ENCODE measurements at places on chromosomes 5 and 9. TPM values are rescaled to one million over a fixed set of nuclear protein-coding genes. Genes with fewer than 3 reads are reported as not detected.

The ZFR gene
- 80.8 TPM for total RNA-seq

DNA sequence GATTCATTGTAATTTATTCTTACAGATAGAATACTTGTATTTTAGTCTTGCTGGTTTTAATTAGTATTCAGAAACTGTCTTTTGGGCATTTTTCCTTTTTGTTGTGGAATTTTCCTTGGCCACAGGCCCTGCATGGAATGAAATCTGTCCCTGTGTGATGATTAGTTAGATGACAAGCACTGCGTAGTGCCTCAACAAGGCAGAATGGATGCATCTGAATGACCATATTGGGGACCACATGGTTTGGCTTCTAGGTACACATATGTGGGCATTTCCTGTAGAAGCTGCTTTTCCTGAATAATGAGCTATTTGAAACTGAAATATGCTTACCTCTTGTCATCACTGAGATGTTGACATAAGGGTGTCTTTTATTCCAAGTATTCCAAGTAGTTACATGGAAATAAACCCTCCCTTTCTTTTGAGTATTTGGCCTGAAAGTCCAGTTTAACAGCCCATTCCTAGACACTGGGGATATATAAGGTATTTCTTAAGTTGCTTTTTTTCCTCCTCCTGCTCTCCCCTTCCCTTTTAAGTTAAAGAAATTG lies 147.3 kb downstream of the YTHDC2 start:
- H3K27me3 ChIP-seq = no peaks in the 10 kb centered on the region
- no peak for DNase-seq
- H3K36me3 ChIP-seq = no peaks in the 10 kb centered on the region

The SPARC gene
- 273 TPM for total RNA-seq

DNA sequence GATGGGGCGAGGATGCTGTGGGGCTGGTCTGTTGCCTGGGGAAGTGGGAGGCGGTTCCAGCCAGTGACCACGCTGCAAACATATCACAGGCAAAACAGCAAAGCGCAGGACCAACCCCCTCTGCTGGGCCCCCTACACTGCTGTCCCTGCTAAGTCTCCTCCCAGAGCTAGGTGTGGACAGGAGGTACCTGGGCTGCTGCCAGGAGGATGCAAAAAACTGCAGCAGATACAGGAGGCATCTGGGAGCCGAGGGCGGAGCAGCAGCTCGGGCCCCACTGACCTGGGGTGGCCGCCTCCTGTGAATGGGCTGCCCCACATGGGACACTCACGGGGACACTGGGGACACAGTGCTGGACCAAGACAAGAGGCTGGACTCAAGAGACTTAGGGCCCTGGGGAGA lies 48.0 kb upstream of the PHYKPL start:
- H3K4me1 ChIP-seq = peaks cover 13% of the 10 kb centered on the region
- no peak for DNase-seq
- H3K27ac ChIP-seq = no peak overlapping the region
- H3K27me3 ChIP-seq = no peaks in the 10 kb centered on the region

DNA sequence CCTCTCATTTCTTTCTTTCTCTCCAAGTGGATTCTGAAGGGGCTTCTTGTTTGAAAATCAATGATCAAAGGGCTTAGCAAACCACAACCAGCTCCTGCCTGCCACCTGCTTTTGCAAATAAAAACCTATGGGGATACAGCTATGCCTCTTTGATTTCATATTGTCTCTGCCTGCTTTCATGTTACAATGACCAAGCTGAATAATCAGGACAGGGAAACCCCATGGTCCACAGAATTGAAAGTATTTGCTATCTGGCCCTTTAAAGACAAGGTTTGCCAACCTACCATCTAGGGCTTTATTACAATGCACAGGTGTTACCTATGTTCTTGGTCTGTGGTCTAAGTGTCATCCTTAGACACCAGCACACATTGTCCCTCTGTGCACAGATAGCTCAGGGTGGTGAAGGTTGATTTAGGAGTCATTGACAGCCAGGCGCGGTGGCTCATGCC lies 28.8 kb upstream of the PLIN2 start:
- H3K36me3 ChIP-seq = no peaks in the 10 kb centered on the region
- no peak for DNase-seq
- no peaks in the 10 kb centered on the region for H3K27me3 ChIP-seq
- H3K4me3 ChIP-seq = no peak overlapping the region

DNA sequence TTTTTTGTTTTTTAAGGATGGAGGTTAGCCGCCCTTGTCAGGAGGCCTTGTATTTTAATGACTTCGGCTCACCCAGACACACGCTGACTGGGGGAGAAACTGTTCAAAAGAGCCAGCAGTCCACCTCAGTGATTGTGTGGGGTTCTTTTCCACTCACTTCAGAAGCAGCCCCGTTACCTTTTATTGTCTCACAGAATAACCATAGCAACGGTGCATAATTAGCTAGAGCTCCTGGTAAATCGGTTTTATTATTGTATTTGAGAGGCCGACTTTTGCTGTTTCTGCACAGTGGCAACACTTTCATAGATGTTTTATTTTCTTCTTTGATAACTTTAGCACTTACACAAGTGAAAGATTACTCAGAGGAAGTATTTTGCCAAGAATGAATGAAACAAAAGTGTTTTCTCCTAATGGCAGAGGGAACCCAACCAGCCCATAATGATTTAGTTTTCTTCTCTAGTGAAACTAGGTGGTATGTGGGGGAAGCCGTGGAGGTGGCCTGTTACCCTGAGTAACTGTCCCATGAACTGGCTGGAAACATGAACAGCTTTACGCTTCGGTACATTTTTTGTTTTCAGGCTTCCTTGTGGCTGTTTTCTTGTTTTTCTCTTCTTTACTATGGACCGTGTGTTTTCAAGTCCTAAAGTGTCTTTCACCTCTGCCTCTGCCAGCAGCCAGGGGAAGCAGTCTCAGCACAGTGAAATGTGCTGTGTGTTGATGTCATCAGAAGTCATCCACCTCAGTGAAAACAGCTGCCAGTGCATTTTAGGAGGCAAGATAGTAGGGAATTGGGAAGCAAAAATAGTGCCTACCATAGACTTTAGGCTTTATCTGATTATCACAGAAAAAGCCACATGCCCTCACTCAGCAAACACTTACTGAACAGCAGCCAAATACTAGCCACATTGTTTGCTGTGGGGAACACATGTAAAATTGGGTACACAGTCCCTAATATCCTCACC lies 414.7 kb downstream of the KDM4C start:
- H3K27me3 ChIP-seq = no peaks in the 10 kb centered on the region
- no peak for DNase-seq
- no peak overlapping the region for H3K27ac ChIP-seq
- H3K4me1 ChIP-seq = peaks cover 9% of the 10 kb centered on the region

The PCDHGA11 gene
- 6.6 TPM for total RNA-seq

GRCh38 chr9:110487196-110487595 lies 92.3 kb downstream of the SVEP1 start:
- H3K4me1 ChIP-seq = no peaks in the 10 kb centered on the region
- H3K27me3 ChIP-seq = no peaks in the 10 kb centered on the region
- DNase-seq = no peak
- H3K36me3 ChIP-seq = no peaks in the 10 kb centered on the region
- no peak overlapping the region for H3K4me3 ChIP-seq

- DNase-seq = peak; percentile 81
- peak overlapping the region; percentile 15 for H3K27ac ChIP-seq
- H3K4me3 ChIP-seq = peak overlapping the region; percentile 62
Measured at GRCh38 chr5:100904259-100904861, 1.3 kb upstream of the ST8SIA4 start.

The CSF1R gene
- 21.4 TPM for total RNA-seq

Data from vagina (tissue), 2 donors.